ENCODE measurements at places on chromosomes 7 and 10.
A peak's percentile ranks its signal among the peaks of the same experiment; 100 is the strongest.

DNA sequence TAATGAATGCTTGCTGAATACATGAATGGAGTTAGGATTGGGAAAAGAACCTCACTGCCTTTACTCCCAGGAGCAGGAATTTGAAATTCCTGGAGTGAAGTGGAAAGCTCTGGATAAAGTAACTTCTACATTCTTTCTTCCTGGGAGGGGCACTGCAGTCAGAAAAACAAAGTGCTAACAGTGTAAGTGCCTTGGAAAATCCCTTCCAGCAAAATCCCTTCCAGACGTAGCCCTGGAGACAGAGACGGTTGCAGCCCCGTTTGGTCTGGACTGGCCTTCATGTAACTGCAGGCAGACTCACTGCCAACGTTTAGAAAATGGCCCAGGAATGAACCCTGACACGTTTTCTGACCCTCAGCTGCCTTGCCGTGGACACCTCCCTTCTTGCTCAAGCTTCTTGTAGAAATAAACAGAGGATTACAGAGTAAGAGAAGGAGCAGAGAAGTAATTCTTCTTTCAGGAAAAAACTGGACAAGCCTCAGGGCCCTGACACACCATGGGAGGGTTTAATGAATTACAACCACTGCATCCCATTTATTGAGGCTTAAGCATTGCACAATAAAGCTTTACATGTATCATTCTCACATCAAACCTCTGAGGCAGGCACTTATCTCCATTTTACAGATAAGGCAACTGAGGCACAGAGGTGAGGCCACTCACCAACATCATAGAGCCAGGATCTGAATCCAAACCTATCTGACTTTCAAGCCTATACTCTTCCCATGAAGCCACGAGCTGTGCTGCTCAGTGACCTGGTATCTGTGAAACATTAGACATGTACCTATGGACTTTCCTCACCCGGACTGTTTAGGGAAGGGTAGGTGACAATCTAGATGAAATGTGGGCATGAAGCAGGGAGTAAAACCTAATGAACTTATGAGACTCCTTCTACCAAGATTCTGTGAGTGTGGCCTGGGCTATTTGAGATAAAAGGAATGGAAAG, 7.8 kb downstream of the ITPRIP start:
- peak; percentile 80 for DNase-seq

DNA sequence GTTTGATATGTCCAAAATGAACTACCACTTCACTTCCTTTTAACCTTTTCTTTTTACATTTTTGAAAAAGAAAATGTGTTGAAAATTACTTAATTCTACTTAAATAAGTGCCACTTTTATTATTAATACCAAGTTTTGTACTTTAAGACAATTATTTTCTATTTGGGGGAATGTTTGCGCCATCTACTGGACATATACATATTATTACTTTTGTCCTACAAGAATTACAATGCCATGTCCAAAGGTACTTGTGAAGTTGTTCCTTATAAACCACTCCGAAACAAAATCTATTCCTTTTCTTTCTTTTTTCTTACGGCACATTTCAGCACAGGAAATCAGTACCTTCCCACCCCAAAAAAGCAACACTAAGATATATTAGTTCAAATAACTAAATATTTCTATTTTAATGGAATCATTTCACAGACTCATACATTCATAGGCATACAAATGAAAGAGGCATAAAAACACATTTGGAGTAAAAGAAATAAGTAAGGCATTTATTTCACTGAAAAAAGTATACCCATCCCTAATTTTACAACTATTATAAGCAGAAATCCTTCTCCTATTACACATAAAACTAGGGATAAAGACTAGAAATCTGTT, 169.9 kb downstream of the RNF133 start:
- DNase-seq = no peak

DNA sequence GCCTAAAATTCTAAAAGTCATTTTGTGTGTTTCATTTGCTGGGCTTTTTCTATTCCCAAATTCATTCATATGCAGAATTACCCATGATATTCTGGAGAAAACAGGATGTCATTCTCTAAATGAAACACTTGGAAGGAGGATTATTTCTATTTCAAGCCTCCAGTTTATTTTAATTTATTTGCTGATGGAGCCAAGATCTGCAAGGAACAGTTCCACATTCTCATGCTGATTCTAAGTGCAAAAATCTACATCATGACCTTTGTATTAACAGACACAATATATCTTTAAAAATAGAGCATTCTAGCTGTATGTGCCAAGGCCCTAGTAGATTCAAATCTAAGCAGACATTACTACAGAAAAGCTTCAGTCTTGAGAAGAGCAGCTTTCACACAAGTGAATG, 51.3 kb upstream of the KCND2 start:
- DNase-seq = no peak

GRCh38 chr10:43386981-43387677, 15.7 kb downstream of the FXYD4 start:
- no peak for DNase-seq

- peak; percentile 3 for DNase-seq
These were observed 109.3 kb downstream of the ETV1 start for GRCh38 chr7:13879994-13880686.

DNA sequence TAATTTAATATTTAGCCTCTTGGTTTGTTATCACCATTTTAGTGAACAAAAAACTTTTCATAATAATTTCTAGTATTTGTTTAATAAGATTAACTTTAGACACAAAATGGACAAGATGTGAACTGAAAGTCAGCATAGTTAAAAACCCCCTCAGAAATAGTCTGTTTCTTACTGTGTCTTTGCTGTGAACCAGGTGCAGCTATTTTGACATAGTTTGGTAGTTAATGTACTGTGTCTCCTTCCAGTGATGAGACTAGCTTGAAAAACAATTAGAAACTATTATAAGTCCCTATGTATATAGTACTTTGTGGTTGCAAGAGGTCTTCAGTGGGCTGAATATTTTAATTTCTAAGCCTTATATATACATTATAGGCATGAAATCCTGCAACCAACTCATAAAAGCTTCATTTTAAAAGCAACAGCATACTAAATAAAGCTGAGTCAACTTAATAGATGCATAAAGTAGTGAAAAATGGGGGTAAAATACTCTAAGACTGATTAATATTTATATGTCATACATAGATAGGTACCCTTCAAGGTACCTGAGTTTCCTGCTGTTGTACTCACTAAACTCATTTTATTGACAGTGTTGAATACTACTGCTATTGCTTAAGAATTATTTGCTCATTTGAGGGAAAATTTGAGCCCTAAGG, 19.2 kb downstream of the DMTF1 start:
- DNase-seq = no peak

- DNase-seq = no peak
These were observed 155.0 kb downstream of the SH3PXD2A start for GRCh38 chr10:103700436-103700715.

DNA sequence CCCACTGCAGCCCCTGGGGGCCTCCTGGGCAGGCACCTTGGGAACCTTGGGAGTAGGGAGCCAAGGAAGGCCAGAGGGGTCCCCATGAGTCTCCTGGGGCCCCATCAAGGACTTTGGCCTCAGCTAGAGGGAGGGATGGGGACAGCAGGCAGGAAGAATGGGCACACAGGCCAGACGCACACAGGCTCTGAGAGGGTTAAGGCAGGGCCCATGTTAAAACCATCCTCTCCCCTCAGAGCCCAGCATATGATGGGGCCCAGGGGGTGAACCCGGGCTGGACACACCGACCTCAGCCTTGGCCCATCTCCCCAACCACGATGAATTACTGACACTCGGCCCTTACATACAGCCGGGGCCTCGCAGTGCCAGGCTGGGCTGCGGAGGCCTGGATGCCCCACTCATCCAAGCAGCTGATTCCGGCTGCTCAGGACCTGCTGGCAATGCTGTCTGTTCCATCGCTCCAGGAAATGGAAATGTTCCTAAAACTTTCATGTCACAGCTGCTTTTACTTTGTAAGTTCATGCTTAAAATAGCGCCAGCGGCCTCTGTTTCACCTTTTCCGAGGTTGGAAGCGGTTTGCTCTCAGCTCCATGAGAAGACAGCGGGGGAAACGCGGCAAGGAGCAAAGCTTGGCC, 17.3 kb upstream of the INPP5A start:
- no peak for DNase-seq

GRCh38 chr10:121187391-121187790, 336.2 kb downstream of the WDR11 start:
- no peak for DNase-seq

GRCh38 chr10:36048236-36048635, 406.1 kb upstream of the FZD8 start:
- DNase-seq = no peak

GRCh38 chr10:113801569-113801968, 50.1 kb downstream of the PLEKHS1 start:
- no peak for DNase-seq

- DNase-seq = no peak
These were observed 109.2 kb upstream of the AGK start for GRCh38 chr7:141441837-141442627.

- DNase-seq = no peak
These were observed 99.7 kb upstream of the CAV2 start for GRCh38 chr7:116399819-116400218.

- peak; percentile 42 for DNase-seq
These were observed 189.8 kb downstream of the HECW1 start for GRCh38 chr7:43302211-43302711.

- no peak for DNase-seq
These were observed 3.9 kb downstream of the GLUD1 start for GRCh38 chr10:87090779-87091178.

- no peak for DNase-seq
These were observed 543 bp downstream of the HMX3 start for GRCh38 chr10:123136221-123136805.

DNA sequence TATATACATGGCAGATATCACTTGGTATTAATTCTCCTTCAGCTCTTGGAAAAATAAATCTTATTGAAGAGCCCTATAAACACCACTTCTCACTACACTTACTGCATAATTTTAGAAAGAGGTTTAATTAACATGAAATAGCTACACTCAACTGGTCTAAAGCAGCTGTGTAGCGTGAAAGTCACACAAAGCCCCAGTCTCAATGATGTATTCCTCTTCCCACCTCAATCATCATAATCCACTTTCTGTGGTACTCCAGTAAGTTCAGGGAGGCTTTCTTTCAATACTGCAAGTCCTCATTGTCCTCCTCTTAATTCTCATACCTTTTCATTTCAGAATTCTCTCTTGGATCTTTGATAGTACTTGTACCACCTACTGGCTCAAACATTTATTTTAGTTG, 688.0 kb downstream of the CNTNAP2 start:
- no peak for DNase-seq

- no peak for DNase-seq
These were observed 73.6 kb upstream of the PIK3CG start for GRCh38 chr7:106791526-106791925.

DNA sequence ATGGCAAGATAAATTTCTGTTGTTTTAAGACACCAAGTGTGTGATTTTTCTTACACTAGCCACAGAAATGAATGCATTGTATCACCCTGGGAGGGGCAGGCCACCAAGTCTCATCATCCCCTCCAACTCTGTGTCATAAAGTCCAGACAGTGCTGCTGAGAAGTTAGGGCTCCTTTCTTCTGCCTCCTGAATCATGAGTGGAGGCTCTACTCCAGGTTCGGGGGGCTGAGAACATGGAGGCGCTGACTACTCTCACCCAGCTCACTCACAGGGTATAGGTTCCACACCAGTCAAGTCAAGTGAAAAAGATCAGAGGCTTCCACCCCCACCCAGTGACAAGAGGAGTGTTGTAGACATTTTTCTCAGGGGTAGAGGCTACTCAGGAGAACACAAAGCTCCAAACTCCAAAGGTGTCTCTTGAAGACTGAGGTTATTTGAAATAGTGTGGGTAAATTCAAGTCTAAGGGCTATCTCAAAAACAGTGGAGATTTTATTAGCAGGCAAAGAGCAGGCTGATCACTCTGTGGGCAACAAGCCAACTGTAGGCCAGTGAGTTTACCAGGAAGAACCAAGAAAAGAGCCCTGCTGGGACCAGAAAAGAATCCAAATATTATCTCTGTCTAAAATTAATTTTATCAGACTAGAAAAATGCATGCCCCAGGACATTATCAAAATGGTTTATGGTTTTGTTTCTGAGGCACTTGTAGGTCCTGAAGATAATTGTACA, 118.6 kb upstream of the RET start:
- peak; percentile 0 for DNase-seq

DNA sequence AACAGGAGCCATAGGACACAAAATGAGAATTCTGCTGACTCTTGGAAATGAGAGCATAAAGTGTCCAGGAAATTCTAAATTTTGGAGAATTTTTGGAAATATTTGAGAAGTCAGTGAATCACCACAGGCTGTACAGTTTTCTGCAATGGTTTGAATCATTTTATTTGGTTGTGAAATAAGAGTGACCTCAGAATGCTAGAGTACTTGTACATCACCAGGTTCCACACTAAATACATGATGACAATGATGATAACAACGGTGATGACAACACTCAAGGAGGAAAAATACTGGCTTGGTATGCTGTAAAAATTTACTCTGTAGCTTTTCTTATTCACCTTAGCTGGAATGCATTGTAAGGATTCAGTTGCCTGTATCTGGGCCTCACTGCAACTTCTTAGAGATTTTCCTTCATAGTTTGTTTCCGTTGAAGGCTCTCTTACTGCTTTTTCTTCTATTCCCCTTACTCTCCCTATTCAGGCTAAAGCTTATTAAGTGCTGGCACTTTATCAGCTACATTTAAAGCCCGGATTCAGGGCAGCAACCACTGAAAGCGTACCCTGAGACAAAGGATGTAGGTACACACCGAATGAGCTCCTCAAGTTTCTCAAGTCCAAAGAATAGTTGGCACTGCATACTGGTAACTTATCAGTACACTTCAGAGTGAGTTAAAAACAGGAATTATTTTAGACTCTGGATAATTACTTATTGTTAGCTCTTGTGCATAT, 30.2 kb upstream of the NME8 start:
- DNase-seq = no peak

DNA sequence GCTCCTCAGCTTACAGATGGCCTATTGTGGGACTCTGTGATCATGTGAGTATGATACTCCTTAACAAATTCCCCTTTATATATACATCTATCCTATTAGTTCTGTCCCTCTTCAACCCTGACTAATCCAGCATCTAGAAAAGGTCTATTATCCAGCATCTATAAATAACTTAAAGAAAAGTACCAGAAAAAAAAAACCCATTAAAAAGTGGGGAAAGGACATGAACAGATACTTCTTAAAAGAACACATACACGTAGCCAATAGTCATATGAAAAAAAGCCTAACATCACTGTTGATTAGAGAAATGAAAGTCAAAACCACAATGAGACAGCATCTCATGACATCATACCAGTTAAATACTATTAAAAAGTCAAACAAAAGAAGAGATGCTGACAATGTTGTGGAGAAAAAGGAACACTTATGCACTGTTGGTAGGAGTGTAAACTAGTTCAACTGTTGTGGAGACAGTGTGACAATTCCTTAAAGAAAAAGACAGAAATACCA, 549.5 kb upstream of the GRM3 start:
- DNase-seq = no peak

- no peak for DNase-seq
These were observed 142.3 kb upstream of the NRP1 start for GRCh38 chr10:33476757-33477273.

Data from ELF-1 (cell line).